ENCODE measurements at places on chromosomes 13 and 19. TPM values are rescaled to one million over a fixed set of nuclear protein-coding genes. Genes with fewer than 3 reads are reported as not detected.
A peak's percentile ranks its signal among the peaks of the same experiment; 100 is the strongest.

- no peak overlapping the region for H3K4me3 ChIP-seq
- no peaks in the 10 kb centered on the region for H3K36me3 ChIP-seq
- H3K27ac ChIP-seq, result no peak overlapping the region
Observed at GRCh38 chr19:8585894-8586750, 8.9 kb upstream of the MYO1F start.

DNA sequence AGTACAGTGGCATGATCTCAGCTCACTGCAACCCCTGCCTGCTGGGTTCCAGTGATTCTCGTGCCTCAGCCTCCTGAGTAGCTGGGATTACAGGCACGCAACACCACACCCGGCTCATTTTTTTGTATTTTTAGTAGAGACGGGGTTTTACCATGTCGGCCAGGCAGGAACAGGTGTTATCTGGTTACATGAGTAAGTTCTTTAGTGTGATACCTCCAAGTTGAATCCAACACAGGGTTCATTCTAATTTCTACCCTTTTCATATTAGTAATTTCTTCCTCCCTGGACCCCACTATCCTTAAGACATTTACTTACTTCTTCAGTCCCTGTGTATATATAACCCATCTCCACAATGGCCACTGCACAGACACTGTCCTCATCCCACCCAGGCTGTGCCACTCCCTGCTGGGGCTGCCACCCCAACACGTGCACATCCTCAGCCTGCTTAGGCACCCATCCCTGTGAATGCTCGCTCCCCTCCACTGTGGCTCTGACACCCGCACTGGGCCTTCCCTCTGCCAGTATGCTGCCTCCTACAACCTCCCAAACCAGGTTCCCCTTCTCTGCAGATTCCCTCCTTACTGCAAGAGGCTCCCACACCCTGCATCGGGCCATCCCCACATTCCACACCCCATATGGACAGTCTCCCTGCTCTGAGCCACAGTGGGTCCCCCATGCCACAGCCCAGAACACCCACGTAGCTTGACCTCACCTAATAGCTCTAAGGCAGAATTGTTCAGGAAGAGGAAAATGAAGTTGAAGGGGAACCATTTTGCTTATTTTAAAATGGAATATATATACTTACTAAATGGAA, 147.1 kb downstream of the TBC1D4 start:
- H3K27ac ChIP-seq, result no peak overlapping the region
- H3K36me3 ChIP-seq, result peaks cover 1% of the 10 kb centered on the region
- DNase-seq, result no peak
- no peaks in the 10 kb centered on the region for H3K27me3 ChIP-seq
- no peaks in the 10 kb centered on the region for H3K4me1 ChIP-seq

- H3K27me3 ChIP-seq, result no peaks in the 10 kb centered on the region
- H3K36me3 ChIP-seq, result no peaks in the 10 kb centered on the region
- no peaks in the 10 kb centered on the region for H3K4me1 ChIP-seq
- no peak for DNase-seq
- H3K4me3 ChIP-seq, result no peak overlapping the region
Observed at GRCh38 chr13:37429976-37430375, 168.6 kb downstream of the POSTN start.

DNA sequence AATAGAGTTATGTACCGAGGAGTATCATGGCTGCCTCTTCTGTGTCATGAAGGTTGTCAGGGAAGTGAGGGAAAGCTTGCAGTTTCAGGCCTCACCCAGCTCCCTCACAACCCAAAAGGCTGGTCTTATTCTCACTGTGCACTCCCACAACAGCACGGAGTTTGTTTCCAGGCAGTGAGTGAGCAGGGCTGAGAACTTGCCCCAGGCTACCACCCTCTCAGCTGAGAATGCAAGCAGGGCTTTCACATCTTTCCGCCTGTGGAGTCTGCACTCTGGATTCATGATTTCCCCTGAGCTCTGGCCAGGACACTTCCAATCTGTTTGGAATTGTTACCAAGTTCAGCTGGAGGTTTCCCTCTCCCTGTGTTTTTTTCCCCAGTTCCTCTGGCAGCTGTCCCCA, 2284.7 kb upstream of the PCDH20 start:
- H3K27ac ChIP-seq, result no peak overlapping the region
- no peaks in the 10 kb centered on the region for H3K27me3 ChIP-seq
- no peaks in the 10 kb centered on the region for H3K4me1 ChIP-seq
- H3K36me3 ChIP-seq, result no peaks in the 10 kb centered on the region

The FBXO17 gene
- total RNA-seq, result not detected

GRCh38 chr19:37981785-37982475, 74.9 kb downstream of the SIPA1L3 start:
- H3K4me3 ChIP-seq, result no peak overlapping the region
- peaks cover 8% of the 10 kb centered on the region for H3K4me1 ChIP-seq
- no peaks in the 10 kb centered on the region for H3K36me3 ChIP-seq

GRCh38 chr13:90485436-90485835, 862.1 kb upstream of the MIR17HG start:
- H3K27ac ChIP-seq, result no peak overlapping the region
- no peak overlapping the region for H3K4me3 ChIP-seq
- H3K27me3 ChIP-seq, result no peaks in the 10 kb centered on the region
- no peak for DNase-seq

The ATP11A gene
- 38.2 TPM for total RNA-seq

- H3K36me3 ChIP-seq, result peaks cover 14% of the 10 kb centered on the region
- H3K4me1 ChIP-seq, result peaks cover 16% of the 10 kb centered on the region
- no peak for DNase-seq
Observed at GRCh38 chr19:18919900-18920214, 342 bp downstream of the DDX49 start.

GRCh38 chr13:49584771-49585182, 581 bp downstream of the RCBTB1 start:
- peak overlapping the region; percentile 93 for H3K27ac ChIP-seq
- H3K36me3 ChIP-seq, result peaks cover 19% of the 10 kb centered on the region
- DNase-seq, result no peak
- no peaks in the 10 kb centered on the region for H3K27me3 ChIP-seq

GRCh38 chr13:32330441-32330840, 15.1 kb downstream of the BRCA2 start:
- peaks cover 7% of the 10 kb centered on the region for H3K4me1 ChIP-seq
- no peaks in the 10 kb centered on the region for H3K27me3 ChIP-seq
- H3K27ac ChIP-seq, result no peak overlapping the region
- peaks cover 56% of the 10 kb centered on the region for H3K36me3 ChIP-seq

GRCh38 chr19:8233370-8233769, 24.2 kb downstream of the CERS4 start:
- no peak for DNase-seq
- H3K4me1 ChIP-seq, result peaks cover 2% of the 10 kb centered on the region
- H3K36me3 ChIP-seq, result peaks cover 18% of the 10 kb centered on the region
- H3K27me3 ChIP-seq, result no peaks in the 10 kb centered on the region
- no peak overlapping the region for H3K27ac ChIP-seq
- no peak overlapping the region for H3K4me3 ChIP-seq

GRCh38 chr19:15864824-15865223, 33.0 kb downstream of the CYP4F2 start:
- H3K36me3 ChIP-seq, result no peaks in the 10 kb centered on the region
- DNase-seq, result no peak
- H3K27me3 ChIP-seq, result no peaks in the 10 kb centered on the region
- no peak overlapping the region for H3K27ac ChIP-seq
- H3K4me1 ChIP-seq, result peaks cover 7% of the 10 kb centered on the region

The KIR3DL1 gene
- total RNA-seq, result not detected

The NECTIN2 gene
- total RNA-seq, result 1.9 TPM

The EVI5L gene
- total RNA-seq, result 9.6 TPM

DNA sequence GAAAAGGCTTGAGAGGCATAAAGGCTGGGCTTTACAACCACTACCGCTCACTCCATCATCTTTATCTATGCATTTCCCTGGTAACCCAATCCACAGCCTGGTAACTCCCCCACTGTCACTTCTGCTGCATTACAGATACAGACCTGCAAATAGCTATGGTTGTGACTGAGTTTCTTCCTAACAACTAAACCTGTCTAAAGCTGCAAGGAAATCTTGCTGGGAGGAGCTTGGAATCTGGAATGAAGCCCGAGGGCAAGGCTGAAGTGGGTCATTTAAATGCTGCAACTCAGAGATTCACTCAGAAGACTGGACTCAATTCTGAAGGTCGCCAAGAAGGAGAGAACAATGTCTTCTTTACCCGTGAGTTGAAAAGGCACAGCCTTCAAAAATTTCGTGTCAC, at the start of gene LGALS13:
TSS of gene LGALS13 (plus strand) at position 301 of the 400 bp plus-strand sequence. CDS start at position 346, 45 bp downstream.
- no peak for DNase-seq
- no peak within 1 kb of the TSS for H3K4me3 ChIP-seq
- H3K4me1 ChIP-seq, result no peaks in the 10 kb centered on the region
- H3K27ac ChIP-seq, result no peak within 1 kb of the TSS
- H3K36me3 ChIP-seq, result no peaks in the 10 kb centered on the region
- H3K27me3 ChIP-seq, result peaks cover 12% of the 10 kb centered on the region

DNA sequence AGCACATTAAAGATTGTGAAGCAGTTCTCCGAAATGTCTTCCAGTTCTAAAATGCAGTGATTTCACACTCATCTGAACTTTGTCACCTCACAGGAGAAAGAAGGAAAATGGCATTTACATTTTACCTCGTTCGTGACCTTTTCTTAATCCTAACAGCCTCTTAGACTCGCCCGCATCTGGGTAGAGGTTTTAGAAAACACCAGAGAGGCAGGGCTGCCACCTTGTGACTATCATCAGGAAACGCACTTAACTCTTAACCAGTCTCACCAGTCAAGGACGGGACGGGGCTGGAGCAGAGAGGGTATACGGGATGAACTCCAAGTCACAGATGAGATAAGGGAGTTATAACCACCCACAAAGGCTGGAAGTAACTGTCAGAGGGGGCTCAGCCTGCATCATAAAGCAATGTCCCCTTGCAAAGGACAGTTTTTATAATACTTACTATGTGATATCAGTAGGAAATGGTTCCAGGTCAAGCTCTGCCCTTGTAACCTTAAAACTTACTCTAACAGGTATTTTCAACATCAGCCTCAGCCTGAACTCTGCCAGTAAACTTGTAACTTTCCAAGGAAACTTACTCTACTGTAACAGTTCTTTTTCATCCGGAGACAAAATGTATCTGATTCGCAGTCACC, 8.6 kb upstream of the CEACAM6 start:
- H3K36me3 ChIP-seq, result no peaks in the 10 kb centered on the region
- no peak overlapping the region for H3K4me3 ChIP-seq
- peaks cover 52% of the 10 kb centered on the region for H3K27me3 ChIP-seq
- no peak overlapping the region for H3K27ac ChIP-seq

GRCh38 chr13:112073245-112074138, 6.5 kb downstream of the SOX1 start:
- peaks cover 5% of the 10 kb centered on the region for H3K36me3 ChIP-seq
- no peak for DNase-seq
- H3K27me3 ChIP-seq, result peaks cover 65% of the 10 kb centered on the region
- no peak overlapping the region for H3K4me3 ChIP-seq

The KLK14 gene
- total RNA-seq, result 0.72 TPM

DNA sequence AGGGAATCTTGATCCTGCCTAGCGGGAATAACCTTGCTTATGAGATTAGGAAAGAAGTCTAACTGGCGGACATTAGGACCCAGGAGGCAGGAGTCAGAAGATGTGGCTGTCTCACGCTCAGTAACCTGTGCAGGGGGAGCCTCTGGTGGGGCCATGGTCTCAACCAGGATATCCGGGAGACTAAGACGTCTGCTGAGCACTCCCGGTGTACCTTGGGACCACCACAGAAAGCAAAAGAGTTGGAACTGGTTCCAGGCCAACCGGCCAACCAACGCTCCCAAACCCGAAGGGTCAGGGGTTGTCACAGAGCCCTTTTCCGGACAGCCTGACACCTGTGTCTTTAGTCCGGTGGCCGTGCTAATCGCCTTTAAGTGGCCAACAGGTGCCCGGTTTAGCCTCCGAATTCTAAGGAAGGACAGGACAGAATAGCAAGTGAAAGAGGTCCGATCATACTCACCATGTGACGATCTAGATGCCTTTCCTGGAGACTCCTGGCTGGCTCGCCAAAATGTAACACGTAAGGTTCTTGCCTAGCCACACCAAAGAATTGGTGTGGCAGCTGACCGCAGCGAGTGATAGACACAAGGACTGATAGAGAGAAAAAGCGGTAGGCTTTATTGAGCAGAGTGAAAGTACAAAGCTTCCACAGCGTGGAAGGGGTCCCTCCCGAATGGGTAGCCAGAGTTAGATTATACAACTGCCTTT, 103.9 kb upstream of the DIAPH3 start:
- H3K4me1 ChIP-seq, result no peaks in the 10 kb centered on the region
- no peaks in the 10 kb centered on the region for H3K27me3 ChIP-seq
- no peaks in the 10 kb centered on the region for H3K36me3 ChIP-seq
- DNase-seq, result peak; percentile 41
- H3K4me3 ChIP-seq, result no peak overlapping the region

The KIR2DL3 gene
- total RNA-seq, result not detected

- no peaks in the 10 kb centered on the region for H3K4me1 ChIP-seq
- no peak overlapping the region for H3K27ac ChIP-seq
- no peak overlapping the region for H3K4me3 ChIP-seq
- no peaks in the 10 kb centered on the region for H3K36me3 ChIP-seq
- no peaks in the 10 kb centered on the region for H3K27me3 ChIP-seq
Observed at GRCh38 chr13:109212650-109213049, 573.7 kb downstream of the IRS2 start.

- no peaks in the 10 kb centered on the region for H3K27me3 ChIP-seq
- no peak for DNase-seq
- no peaks in the 10 kb centered on the region for H3K4me1 ChIP-seq
- H3K27ac ChIP-seq, result no peak overlapping the region
- no peak overlapping the region for H3K4me3 ChIP-seq
Observed at GRCh38 chr13:32889986-32890565, 126.1 kb upstream of the KL start.

The PSG5 gene
- not detected for total RNA-seq

DNA sequence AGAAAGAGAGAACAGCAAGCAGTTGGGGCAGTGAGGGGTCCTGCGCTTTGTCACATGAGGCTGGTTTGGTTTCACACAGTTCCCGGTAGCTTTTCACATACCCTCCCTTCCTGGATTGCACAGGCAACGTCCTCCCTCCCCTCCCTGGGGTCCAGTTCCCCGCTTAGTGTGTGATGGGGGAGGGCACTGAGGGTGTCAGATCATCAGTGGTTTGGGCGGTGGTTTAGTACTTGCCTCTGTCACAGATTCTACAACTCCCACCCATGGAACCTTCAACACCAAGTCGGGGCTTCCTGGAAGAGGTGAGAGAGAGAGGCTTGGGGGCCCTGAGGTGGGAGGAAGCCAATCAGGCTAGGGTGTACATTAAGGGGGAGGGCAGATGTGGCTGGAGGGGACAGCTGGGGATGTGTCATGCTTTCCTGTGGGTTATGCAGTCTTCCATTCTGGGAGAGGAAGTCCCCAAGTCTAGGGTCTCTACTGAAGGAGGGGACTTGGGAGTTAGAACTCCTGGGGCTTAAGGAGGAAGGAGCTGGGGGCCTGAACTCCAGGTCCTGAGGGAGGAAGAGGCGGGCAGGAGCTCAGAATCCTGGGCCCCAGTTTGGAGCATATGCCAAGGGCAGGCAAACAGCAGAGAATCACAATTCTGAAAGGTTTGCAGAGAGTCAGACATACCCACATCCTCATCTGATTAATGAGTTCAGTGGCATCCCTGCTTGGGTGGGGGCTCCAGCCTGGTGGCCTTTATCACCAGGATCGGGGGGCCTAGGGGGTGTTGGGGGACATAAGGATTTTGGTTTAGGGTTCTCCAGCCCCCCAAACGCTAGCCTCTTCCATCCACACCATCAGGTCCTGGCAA, at the start of gene NKG7:
TSS of gene NKG7 (minus strand) at position 6 of the 856 bp plus-strand sequence. CDS start 119 bp downstream, outside the sequence.
- DNase-seq, result peak; percentile 79
- no peaks in the 10 kb centered on the region for H3K27me3 ChIP-seq
- H3K4me1 ChIP-seq, result peaks cover 65% of the 10 kb centered on the region
- peak within 1 kb of the TSS; percentile 99 for H3K27ac ChIP-seq
- H3K36me3 ChIP-seq, result peaks cover 13% of the 10 kb centered on the region
- peak within 1 kb of the TSS; percentile 85 for H3K4me3 ChIP-seq
